Nucleus accumbens (tissue), 56 donors: ENCODE measurements at places on chromosomes 5 and 9.
A peak's percentile ranks its signal among the peaks of the same experiment; 100 is the strongest.

DNA sequence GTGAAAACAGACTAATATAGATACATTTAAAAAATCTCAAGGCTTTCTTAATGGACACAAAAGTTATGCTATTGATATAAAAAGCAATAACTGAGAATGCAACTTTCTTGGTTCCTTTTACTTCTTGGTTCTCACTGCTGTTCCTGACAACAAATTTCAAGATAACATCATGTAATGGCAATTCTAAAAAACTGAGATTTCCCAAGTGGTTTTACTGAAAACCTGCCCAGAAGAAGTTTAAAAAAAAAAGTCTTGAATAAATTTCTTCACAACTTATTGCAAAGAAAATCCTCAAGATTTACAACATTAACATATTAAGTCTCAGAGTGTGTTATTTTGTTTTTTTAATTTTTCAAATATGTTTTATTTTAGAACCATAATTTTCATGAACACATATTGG is 302.8 kb upstream of the COX7C start:
- DNase-seq = no peak

DNA sequence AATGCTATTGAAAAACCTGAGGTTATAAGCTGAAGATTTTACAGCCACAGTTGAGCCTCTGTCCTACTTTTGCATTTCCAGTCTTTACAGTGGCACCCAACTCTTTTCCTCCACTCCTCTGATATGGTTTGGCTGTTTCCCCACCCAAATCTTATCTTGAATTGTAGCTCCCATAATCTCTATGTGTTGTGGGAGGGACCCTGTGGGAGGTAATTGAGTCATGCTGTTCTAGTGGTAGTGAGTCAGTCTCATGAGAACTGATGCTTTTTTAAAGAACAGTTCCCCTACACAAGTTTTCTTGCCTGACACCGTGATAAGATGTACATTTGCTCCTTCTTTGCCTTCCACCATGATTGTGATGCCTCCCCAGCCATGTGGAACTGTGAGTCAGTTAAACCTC is 646.1 kb upstream of the SEMA6A start:
- no peak for DNase-seq

DNA sequence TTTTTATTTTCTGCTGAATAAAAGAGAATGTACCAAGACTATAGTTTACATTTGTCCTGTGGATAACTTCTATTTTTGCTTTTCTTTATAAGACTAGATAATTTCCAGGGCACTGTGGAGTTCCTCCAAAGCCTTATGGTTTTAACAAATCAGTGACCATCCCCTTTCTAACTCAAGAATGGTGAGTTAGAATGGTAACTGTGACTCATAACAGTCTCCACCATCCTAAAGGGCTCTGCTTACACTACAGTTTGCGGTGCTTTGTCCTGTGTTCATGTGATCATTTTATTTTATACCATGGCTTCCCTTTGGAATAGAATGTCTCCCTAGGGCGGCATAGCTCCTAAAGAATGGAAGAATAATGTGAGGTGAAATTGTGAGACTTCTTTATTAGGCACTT is 30.2 kb downstream of the WDR36 start:
- DNase-seq = no peak

- DNase-seq = no peak
These were observed 86.9 kb downstream of the UGCG start for GRCh38 chr9:111983484-111983908.

- DNase-seq = no peak
These were observed 94.0 kb upstream of the RAPGEF1 start for GRCh38 chr9:131833906-131834305.

DNA sequence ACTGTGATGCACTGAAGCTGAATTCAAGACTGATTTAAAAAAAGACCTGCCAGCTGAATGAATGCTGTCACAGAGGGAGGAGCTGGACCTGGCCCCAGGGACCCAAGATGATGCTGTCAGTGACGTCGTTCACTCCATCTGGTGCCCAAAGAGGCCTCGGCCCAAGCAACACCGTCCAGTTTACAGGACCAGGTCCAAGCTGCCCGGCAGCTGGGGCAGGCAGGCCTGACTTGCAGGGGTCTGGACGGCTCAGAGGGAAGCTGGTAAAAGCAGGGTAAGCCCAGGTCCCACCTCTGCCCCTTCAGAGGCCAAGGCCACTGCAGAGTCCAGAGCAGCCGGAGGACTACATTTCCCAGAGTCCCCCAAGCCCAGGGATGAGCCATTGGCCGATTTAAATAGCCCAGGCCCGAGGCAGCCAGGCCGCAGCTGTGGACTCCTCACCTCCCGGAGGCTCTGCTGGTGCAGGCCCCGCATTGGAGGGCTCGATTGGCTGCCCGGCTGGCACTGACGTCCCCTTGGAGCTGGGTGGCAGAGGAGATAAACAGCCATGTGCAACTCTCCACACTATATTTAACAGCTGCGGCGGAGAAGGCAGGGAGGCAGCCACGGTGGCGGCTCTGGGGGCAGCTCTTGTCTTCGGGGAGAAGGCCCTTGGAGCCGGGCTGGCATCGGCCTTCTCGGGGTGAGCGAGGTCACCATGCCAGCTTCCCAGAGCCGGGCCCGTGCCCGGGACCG is at the start of gene PLPP7:
Gene PLPP7, plus strand, starts transcription at position 423 of the 735 bp plus-strand sequence. Its CDS starts 275 bp downstream, at position 698.
- peak; percentile 64 for DNase-seq
